ENCODE measurements at places on chromosomes 7 and 10.

GRCh38 chr10:88162852-88163251, 299.4 kb downstream of the PTEN start:
- DNase-seq = no peak

- no peak for DNase-seq
These were observed 5.6 kb upstream of the CYP3A4 start for GRCh38 chr7:99789441-99790070.

GRCh38 chr7:1418505-1419309, 40.6 kb downstream of the MICALL2 start:
- no peak for DNase-seq

GRCh38 chr7:96861-97260, 95.5 kb upstream of the FAM20C start:
- no peak for DNase-seq

DNA sequence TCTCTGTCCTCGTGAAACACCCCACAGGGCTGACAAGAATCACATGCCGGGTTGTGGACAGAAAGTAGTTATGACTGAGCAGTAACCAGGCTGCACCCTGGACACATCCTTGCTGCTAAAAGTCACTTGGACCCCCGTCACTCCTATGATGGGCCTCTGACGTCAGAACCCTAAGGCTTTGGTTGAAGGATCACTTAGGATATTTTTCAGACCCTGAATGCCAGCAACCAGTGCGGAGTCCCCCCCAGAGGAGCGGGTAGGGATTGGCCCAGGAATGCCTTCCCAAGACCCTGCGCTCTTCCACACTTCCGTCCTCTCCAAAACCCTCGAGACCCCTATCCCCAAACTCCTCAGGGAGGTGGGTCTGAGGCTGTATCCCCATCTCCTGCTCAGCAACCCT, 52.1 kb downstream of the CFAP46 start:
- no peak for DNase-seq

- no peak for DNase-seq
These were observed 654.0 kb upstream of the MKI67 start for GRCh38 chr10:128780156-128780761.

DNA sequence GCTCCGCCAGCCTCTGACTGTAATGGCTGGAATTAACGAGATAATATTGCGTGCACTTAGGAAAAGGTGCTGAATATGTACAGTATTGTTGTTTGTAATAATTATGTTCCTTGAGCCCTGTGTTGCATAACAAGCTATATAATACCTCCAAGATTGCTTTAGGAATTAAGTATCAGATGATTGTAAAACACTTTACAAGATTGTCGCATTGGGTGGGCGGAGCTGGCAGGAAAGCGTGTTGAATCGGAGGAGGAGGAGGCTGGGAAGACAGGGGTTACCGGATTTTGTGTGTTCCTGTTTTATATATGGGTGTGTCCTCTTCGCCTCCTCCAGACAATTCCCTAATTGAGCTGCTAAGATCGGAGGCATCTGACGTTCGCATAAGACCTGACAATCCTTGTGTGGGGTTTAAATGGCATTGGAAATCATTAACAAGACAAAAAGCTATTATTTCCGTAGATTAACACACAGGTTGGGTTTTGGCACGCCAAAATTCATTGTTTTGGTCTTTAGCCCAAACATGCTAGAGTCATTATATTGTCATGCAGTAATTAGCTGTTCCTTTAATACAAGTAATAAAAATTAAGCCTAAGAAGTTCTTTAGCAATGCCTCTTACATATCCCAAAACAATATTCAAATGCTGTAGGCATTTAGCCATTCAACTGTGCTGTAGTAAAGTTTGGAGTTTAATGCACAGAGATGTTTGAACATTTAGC, 192.9 kb upstream of the SH2B2 start:
- no peak for DNase-seq

DNA sequence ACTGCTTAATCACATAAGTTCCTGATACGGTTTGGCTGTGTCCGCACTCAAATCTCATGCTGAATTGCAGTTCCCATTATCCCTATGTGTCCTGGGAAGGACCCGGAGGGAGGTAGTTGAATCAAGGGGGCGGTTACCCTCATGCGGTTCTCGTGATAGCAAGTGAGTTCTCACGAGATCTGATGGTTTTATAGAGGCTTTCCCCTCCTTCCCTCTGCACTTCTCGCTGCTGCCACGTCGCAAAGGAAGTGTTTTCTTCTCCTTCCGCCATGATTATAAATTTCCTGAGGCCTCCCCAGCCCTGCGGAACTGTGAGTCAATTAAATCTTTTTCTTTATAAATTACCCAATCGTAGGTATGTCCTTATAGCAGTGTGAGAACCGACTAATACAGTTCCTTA, 226.2 kb downstream of the SKAP2 start:
- DNase-seq = no peak

- no peak for DNase-seq
These were observed 3.3 kb downstream of the CRYGN start for GRCh38 chr7:151436446-151437158.

GRCh38 chr10:47195274-47195885, 104.6 kb upstream of the GDF10 start:
- no peak for DNase-seq

DNA sequence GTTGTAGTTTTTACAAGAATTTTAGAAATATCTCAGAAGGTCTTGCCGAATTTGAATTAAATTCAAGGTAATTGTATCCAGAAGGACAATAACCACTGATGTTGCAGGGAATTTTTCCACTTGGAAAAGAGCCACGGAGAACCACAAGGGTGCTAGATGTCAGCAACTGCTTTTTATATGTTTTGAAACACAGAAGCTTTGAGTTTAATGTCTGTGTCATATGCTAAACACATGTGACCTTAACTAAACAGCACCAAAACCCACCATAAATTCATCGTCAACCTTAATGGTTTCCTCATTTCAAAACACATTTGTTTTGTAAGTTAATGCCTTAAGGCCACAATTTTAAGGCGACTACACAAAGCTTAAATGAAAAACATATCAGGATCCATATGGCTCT, 106.9 kb downstream of the COL28A1 start:
- DNase-seq = no peak

DNA sequence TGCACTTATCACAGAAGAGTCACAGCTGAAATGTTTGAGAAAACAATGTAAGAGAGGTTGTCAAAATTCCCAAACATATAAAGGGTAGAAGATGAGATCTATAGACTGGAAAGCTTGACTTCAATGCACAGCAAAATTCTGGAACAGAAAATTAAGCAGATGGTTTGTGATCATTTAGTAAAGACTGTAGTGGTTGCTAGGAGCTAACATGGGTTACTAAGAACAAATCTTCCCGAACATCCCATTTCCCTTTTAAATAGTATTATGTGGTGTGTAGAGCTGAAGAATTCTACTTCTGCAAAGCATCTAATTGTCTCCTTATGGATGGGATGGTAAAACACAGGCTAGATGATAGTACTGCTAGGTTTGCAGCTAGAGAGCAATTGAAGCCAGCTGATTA, 312.3 kb downstream of the CAMK1D start:
- no peak for DNase-seq

DNA sequence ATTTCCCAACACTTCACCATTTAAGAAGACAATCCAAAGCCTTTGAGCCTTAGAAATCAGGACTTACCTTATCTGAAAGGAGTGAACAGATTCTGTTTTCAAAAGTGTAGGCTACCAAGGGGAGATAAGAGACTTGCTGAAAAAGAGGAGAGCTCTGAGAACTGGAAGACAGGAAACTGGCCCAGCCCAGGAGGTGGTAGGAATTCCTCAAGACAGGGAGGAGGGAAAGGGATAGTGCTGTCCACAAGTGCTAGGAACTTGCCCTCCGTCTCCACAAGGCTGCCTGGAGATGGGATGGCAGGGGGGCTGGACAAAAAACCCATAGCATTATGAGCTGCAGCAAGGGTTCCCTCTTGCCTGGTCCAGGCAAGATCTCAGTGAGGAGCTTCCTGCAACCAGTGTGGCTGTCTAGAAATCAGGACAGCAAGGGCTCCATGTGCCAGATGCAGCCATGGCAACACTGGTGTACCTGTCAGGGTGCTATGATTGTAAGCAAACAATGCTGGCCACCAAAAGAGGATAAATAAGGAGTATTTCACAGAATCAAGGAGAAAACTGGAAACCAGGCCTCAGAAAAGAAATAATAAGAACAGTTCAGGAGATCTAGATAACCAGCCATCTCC, 22.7 kb upstream of the FRMD4A start:
- no peak for DNase-seq

DNA sequence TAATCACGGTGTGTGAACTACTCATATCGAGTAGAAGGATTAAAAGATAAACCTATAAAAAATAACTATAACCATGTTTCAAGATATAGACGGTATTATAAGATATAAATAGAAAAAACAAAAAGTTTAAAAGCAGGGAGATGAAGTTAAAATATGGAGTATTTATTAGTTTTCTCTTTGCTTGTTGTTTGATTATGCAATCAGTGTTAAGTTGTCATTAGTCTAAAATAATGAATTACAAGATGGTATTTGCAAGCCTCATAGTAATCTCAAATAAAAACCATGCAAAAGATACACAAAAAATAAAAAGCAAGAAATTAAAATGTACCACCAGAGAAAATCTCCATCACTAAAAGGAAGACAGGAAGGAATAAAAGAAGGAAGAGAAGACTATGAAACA, 83.3 kb downstream of the TES start:
- DNase-seq = no peak

GRCh38 chr10:84292502-84292901, 35.9 kb upstream of the CCSER2 start:
- no peak for DNase-seq

DNA sequence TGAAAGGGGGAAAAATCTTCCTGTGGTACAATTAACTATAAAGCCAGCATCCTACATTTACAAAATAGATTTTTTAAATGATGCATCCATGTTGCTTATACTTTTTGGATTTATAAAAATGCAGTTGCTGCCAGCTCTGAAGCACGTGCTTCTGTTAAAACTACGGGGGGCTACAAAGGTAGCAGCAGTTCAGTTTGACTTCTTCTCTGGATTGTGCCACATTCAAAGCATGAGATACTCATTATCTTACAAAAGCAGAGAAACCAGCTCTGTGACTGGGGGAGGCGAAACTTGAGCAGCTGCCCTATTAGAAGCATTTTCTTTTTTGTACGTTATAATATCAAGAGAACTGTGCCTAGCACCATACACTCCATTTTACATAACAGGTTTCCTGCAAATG, 31.1 kb downstream of the NEUROD6 start:
- DNase-seq = no peak

DNA sequence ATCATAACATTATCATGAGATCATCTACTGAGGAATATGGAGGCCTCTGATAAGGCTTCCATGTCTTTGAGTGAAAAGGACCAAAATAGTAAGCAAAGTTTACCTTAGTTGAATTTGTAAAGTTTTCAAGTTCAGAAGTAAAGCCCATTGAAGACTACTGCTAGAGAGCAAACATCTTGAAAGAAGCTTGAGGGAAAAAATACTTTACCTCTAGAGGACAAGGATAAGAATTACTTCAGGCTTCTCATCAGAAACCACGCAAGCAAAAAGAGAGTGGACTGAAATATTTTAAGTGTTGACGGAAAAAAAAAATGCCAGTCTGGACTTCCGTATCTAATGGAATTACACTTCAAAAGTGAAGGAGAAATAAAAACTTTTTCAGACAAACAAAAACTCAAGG, 114.3 kb downstream of the MPP7 start:
- DNase-seq = no peak

GRCh38 chr7:142445019-142445686, 187.3 kb upstream of the PRSS58 start:
- DNase-seq = peak; percentile 42

- no peak for DNase-seq
These were observed 55.7 kb upstream of the IL6 start for GRCh38 chr7:22671177-22671879.

- DNase-seq = no peak
These were observed 75.7 kb downstream of the SEMA3C start for GRCh38 chr7:80843018-80843677.

DNA sequence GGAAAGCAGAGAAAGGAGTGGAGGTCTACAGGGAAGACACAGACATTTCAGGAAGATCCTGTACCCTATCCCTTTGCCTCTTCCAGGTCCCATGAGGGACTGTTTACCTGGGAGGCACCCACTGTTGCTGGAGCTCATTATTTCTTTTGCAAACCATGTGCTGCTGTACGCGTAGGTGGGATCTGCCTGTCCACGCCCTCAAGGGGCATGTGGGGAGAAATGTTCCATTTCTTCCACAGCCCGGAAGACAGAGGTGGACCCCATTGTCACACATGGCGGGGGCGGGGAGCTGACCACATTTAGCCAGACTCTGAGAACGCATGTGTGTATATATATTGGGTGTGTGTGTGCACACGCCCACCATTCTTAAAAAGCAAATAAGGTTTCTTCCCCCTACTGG, 2.0 kb downstream of the PLXNA4 start:
- no peak for DNase-seq

DNA sequence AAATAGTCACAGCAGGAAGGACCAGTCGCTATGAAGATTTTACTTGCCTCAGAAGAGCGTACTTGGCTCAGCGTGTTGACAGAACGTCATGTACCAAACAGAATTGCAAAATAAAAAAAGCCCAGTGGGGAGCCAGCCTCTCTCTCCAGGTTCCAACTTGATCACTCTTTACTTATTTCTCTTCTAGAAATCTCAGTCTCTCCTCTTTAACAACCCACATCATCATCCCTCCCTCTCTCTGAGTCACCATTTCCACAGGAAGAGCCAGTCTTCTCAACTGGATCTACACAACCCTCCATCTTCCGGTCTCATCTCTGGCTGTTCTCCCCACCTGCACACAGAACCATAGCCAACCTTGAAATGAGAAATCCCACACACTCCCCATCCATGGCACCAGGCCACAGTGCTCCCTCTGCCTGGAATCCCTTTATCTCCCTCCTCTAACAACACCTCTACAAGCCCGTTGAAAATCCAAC, 718.3 kb downstream of the GRID1 start:
- no peak for DNase-seq

- peak; percentile 81 for DNase-seq
These were observed 15.2 kb upstream of the PPP2R2D start for GRCh38 chr10:131885391-131886165.

DNA sequence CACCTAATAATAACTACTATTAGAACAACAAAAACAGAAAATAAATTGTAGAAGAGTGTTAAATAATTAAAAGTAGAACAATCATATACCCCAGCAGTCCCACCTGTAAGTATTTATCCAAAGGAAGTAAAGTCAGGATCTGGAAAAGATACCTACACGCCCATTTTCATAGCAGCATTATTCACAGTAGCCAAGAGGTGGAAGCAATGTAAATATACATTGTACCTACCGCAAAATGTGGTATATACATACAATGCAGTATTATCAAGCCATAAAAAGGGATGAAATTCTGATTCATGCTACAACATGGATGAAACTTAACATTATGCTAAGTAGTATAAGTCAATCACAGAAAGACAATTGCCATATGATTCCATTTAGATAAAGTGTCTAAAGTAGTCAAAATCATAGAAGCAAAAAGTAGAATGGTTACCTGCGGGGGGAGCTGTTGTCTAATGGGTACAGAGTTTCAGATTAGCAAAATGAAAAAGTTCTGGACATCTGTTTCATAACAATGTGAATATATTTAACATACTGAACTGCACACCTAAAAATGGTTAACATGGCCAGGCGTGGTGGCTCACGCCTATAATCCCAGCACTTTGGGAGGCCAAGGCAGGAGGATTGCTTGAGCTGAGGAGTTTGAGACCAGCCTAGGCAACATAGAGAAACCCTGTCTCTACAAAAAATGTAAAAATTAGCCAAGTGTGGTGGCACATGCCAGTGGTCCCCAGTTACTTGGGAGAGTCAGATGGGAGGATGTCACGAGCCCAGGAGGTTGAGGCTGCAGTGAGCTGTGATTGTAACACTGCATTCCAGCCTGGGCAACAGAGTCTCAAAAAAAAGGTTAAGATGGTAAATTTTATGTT, 6.0 kb upstream of the TMED4 start:
- DNase-seq = no peak
